NCI-H1105 treated with DMSO at 0.1 percent for 48 hours (cell line): ENCODE measurements at places on chromosomes 2 and 18.

- DNase-seq, result no peak
Measured at GRCh38 chr2:227237786-227238185, 73.4 kb downstream of the COL4A3 start.

DNA sequence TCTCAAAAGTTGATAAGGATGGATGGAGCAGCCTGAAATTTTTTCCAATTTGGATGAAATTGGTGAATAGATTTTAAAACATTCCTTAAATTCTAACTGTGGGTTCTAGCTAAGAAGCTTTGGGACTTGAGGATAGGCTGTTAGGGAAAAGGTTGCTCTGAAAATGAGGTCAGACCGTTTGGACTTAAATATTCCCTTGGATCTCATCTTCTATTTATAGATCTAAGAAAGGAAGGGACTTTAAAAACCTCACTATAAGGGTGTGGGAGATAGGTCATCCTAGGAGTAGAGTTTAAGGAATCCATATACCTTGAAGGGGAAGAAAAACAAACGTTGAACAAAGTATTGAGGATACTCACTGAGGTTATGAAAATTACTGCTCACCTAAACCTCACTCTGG lies 17.4 kb upstream of the SNORC start:
- no peak for DNase-seq

GRCh38 chr2:6654279-6654678 lies 211.4 kb downstream of the CMPK2 start:
- no peak for DNase-seq

GRCh38 chr2:8004250-8004681 lies 677.6 kb upstream of the ID2 start:
- DNase-seq, result no peak

DNA sequence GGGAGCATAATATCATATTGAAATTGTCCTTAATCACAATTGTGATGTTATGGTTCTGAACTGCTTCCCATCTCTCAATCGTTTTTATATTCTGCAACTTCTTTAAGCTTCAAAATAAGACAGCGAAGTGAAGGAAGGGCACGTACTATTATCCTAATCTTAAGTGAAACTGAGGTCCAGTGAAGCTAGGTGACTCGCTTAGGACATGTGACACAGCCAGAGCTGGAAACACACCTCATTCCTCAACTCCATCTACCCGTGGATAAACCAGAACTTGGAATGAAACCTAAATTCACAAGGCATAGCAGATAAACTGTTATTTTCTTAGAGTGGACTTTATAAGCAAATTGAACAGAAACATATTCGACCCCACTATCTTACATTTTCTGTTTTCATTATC lies 191.2 kb upstream of the PXDN start:
- no peak for DNase-seq
